ENCODE measurements at places on chromosomes 11 and 22.

DNA sequence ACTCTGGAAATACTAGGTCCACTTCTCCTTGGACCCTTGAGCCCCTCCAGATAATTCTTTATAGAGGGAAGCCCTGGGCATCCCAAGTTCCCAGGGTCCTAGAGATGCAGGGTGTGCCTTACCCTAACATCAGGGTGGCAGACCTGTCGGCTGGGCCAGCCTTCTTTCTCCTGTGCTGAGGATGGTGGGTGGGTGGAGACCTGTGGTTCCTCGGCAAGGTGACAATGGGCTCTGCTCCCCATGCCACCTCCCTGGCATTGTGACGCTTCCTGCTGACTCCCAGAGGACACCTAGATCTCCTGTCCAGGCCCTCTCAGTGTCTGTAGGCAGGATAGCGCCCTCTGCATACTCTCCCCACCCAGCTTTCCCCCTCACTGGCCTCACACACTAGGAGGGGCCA lies 3.8 kb upstream of the DERL3 start:
- DNase-seq = no peak

GRCh38 chr22:39269095-39269790 lies 24.5 kb upstream of the PDGFB start:
- no peak for DNase-seq

DNA sequence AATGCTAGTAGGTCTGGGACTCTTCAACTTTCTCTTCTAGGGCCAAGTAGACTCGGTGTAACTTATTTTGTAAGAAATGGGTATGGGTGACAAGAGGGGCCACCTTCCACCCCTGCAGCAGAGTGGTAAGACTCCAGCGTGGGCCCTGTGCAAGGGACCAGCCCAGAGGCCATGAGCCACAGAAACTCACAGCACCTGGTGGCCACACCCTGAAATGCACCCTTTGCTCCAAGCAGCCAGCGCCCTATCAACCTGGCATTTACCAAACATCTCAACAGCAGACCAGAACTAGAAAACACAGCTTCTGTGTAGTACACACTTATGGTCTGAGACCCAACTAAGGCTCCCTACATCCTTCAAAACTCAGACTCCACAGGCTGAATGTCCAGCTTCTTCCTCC lies 5.7 kb downstream of the CDCA5 start:
- DNase-seq = peak; percentile 70

DNA sequence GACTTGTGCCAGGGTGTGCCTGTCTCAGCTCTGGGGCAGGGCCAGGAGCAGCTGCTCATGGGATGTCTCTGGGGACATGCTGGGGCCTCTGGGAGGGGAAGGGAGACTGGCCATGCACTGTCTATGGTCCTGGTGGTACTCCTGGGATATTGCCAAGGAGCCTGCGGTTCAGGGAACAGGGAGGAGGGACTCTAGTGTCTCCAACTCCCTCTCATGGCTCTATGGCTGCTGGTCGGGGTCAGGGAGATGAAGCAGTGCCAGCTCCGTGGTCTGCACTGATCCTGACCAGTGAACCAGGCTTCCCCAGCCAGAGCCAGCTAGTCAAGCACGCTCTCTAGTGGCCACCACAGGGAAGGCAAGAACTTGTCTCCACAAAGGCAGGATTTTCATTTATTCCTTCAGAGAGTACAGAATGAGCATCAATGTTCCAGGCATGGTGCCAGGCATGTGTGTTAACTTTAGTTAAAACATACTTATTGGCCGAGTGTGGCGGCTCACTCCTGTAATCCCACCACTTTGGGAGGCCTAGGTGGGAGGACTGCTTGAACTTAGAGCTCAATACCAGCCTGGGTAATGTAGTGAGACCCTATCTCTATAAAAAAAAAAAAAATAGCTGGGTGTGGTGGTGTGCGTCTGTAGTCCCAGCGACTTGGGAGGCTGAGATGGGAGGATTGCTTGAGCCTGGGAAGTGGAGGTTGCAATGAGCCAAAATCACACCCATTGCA lies 2.5 kb upstream of the BEST1 start:
- DNase-seq = peak; percentile 72

DNA sequence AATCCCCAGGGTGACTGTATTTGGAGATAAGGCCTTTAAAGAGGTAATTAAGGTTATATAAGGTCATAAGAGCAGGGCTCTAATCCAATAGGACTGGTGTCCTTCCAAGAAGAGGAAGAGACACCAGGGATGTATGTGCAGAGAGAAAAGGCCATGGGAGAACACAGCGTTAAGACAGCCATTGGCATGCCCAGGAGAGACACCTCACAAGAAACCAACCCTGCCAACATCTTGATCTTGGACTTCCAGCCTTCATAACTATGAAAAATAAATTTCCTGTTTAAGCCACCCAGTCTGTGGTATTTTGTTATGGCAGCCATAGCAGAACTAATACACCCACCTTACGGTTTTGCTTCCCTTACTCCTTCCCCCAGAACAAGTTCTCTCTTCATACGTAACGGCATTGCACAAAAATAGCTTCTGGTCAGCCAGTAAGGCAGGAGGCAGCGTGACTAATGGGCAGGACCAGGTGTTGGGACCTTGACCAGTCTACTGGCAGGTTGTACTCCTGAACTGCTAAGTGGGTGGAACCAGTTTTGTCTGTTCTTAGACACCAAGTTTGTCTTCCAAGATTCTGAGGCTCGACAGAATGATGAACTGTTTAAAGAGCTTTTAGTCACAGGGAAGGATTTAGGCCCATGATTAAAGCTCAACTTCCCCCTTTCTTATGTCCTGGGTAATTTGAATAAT lies 31.9 kb upstream of the UPB1 start:
- DNase-seq = no peak

- no peak for DNase-seq
Observed at GRCh38 chr22:47795477-47796127, 1033.2 kb downstream of the TBC1D22A start.

DNA sequence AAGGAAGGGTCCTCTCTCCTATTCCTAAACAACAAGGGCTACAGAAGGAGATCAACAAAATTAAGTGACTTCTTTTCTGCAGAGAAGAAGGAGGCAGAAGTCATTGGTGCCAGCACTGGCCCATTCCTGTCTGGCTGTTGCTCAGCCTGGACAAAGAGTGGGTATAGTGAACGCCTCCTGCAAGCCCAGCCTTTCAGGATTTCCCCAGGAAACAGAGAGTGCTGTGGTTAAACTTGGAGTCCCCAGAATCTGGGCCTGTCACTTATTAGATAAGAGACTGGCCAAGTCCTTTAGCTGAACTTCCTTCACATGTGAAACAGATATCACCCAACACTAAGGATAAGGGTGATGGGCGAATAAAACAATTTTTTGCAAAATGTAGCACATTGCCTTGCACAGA lies 10.9 kb downstream of the TST start:
- no peak for DNase-seq

- DNase-seq = peak; percentile 65
Observed at GRCh38 chr22:37309211-37310074, 27.1 kb downstream of the CYTH4 start.

- no peak for DNase-seq
Observed at GRCh38 chr11:11250470-11250869, 102.6 kb downstream of the CSNK2A3 start.

DNA sequence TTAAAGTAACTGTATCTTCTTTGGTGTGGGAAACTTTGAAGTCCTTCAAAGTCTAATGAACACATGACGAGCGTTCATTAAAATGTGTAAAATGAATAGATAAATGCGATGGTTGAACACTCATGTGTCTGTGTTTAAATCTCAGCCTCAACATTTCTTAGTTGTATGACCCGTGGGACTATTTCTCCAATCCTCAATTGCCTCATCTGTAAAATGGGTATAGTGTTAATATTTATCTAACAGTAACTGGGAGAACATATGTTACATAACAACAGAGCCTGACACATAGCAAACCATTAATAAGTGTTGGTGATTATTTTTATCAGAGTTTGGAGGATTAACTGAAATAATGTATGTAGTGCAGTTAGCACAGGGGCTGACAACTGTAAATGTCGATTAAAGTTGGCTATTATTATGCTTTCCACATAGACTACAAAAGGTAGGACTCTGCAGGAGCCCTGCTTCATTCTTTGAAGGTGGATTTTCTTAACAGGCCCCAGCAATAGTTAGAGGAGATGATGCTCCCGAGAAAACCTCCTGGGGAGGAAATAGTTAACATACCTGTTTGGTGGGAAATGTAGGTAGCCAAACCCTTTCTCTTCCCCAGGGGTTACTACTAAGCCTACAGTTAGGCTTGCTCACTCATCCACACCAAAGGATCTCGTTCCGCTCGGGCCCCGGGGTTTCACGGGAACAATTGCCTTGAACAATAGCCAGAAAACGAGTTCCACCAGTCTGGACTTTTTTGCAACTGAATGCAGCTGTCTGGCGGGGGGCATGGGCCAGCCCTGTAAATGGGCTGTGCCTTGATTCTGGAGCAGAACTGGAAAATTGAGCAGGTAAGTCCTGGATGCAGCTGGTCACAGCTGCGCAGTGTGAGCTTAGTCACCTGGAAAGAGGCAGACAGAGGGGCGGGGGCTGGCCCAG lies 133.4 kb downstream of the DBX1 start:
- no peak for DNase-seq

DNA sequence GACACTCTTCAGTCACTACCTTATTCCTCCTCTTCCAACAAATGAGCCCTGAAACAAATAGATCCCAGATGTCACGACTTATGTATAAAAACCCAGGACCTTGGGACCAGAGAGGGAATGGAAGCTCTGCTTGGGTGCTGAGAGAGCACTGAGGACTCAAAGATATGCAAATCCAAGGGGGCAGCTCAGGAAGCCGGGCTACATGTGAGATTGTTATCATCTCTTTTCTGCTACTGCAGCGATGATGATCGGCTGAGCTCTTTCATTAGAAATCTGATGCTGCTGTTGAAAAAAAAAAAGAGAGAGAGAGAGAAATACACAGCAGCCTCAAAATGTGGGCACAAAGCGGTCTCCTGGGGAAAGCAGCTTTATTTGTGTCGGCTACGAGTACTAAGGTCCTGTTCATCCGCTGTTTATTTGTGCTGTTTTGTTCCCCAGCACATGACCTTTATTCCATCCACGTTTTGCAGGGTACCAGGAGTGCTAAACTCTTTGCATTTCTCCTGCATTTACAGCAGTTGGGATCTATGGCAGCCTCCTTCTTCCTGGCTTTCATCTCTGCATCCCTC lies 120.2 kb downstream of the TRIM29 start:
- DNase-seq = no peak

DNA sequence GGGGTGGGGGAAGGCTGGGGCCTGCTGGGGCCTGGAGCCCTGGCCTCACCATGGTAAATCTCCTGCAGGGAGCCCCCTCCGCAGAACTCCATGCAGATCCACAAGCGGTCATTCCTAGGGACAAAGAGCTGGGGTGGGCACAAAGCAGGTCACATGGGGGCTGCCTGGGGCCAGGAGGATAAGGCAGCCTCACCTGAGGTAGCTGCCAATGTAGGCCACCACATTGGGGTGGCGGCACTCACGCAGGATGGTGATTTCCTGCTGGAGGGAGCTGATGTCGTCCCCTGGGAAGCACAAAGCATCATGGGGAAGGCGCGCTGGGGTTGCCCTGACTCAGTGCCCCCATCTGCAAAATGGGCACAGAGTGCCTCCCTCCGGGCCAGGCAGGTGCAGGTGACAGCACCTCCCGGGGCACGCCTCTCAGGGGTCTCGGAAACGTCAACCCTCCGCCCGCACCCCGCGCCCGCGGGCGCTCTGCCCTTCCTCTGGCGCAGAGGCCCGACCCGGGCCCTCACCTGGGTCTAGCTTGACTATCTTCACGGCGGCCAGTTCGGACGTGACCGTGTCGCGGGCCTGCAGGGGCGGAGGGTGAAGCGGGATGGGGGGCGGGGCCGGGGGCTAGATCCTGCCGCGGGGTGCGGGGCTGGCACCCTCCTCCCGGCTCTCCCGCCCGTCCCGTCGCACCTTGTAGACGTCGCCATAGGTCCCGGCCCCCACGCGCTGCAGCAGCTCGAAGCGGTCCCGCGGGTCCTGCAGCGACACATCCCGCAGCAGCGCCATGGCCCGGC lies 450 bp downstream of the MAP4K2 start:
- DNase-seq = peak; percentile 51

- no peak for DNase-seq
Observed at GRCh38 chr11:78419327-78419726, 1.7 kb upstream of the GAB2 start.

GRCh38 chr11:65781152-65781961 lies 581 bp upstream of the AP5B1 start:
- no peak for DNase-seq

- DNase-seq = no peak
Observed at GRCh38 chr11:80632691-80633090, 1191.9 kb upstream of the TENM4 start.

DNA sequence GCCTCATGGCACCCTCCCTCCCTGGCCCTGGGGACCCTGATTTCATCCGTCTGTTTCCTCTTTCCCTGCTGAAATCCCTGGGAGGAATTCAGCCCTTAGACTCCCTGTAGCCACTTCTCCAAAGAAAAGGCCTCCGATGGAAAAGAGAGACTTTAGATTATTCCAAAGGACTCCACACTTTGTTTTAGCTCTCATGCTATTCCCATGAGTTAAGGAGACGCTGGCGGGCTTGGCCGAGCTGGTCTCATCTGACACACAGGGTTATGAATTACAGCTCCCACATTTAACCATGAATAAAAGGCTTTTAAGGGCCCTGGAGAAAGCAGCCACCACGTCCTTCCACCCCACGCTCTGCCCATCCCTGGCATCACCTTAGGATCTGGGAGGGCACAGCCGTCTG lies 57.0 kb downstream of the ANO1 start:
- DNase-seq = no peak

GRCh38 chr22:44586999-44587736 lies 89.1 kb upstream of the RTL6 start:
- DNase-seq = no peak

- DNase-seq = no peak
Observed at GRCh38 chr11:77171885-77172665, 44.0 kb downstream of the MYO7A start.

DNA sequence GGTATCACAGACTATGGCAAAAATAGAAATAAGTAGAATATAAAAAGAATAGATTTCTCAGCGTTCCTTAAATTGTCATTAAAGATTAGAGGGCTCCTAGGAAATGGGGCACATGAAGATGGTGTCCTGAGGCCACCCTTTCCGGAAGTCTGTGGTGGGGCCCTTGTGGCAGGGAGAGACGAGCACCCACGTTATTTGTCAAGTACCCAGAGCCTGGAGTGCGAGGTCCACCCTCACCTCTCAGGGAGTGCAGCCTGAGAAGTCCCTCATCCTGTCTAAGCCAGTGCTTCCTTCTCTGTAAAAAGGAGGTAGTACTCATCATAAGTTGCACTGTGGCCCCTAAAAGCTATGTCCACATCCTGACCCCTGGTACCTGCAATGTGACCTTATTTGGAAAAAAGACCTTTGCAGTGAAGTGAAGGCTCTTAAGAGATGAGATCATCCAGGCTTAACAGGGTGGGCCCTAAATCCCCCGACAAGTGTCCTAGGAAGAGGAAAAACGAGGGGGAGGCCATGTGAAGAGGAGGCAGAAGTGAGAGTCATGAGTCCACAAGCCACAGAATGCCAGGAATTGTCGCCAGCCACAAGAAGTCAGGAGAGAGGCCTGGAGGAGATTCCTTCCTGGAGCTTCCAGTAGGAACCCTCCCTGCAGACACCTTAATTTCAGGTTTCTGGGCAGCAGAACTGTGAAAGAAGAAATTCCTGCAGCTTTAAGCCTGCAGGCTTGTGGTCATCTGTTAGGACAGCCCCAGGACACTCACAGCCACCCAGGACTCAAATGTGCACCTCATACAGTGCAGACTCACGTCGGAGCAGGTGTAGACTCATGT lies 76.8 kb upstream of the CCND1 start:
- no peak for DNase-seq

Measured in CD4-positive, alpha-beta T cell treated with Interferon alpha-2 for 1 hour (primary cell).